Dermis blood vessel endothelial cell (primary cell): ENCODE measurements at places on chromosomes 1 and 21.

- no peak for DNase-seq
These were observed 215.1 kb upstream of the FGGY start for GRCh38 chr1:59081795-59082194.

GRCh38 chr1:200971955-200972711 lies 51.4 kb downstream of the KIF21B start:
- peak; percentile 68 for DNase-seq

DNA sequence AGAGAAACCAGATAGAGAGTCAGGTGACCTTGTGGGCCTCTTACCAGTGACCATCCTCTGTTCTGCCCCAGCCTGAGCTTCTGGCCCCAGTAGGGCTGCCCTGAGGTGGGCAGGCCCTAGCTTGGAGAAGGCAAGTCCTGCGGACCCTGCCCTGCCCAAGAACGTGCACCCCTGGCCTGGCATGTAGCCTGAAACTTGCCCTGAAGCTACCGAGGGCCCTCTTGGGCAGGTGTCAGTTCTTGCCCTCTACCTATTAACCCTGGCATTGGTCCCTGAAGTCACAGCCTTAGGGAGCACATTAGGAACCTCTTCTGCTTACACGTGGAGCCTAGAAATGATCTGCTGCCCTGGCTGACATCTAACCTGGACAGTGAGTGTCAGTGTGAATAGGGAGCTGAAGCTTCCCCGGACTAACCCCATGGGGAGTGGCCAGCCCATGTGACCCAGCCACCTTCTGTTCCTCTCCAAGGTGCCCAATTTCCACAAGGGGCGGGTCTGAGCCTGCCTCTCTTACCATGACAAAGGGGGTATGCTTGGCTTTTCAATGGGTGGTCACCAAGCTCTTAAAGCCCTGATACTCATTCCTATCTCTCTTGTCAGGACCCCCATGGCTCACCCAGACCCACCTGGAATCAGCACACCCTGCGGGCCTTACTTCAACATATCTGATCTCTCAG lies 163.0 kb downstream of the ZSCAN20 start:
- no peak for DNase-seq

- DNase-seq = no peak
These were observed 519.2 kb downstream of the KIF26B start for GRCh38 chr1:245673881-245674414.

DNA sequence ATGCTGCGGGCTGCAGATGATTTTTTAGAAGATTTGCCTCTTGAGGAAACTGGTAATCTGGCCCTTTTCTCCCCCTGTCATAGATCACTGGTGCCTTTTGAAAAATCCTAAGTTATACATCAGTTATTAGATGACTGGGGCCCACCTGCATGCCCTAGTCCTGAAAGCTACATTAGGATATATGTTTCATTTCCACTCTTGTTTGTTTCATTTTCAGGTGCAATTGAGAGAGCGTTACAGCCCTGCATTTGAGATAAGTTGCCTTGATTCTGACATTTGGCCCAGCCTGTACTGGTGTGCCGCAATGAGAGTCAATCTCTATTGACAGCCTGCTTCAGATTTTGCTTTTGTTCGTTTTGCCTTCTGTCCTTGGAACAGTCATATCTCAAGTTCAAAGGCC lies 8.1 kb upstream of the IFI44 start:
- no peak for DNase-seq

DNA sequence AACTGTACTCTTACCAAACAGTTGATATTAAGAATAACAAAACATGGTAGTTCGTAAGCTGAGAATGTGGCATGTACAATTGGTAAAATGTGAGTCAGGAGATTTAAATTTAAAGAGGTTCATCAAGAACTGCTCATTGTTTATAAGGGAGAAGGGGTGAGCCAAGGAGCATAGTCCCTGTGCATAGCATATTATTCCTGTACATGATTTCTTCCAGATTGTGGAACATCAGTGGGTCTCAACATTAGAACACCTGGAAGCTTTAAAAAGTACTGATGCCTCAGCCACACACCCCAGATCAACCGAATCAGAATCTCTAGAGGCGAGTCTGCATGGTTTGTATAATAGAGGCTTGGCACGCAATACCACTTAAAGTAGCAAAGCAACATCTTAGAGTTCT lies 56.1 kb downstream of the KCTD3 start:
- DNase-seq = no peak

GRCh38 chr1:228001738-228002535 lies 4.9 kb upstream of the WNT3A start:
- no peak for DNase-seq
